NCI-H69 (cell line): ENCODE measurements at places on chromosomes 5 and 9.

DNA sequence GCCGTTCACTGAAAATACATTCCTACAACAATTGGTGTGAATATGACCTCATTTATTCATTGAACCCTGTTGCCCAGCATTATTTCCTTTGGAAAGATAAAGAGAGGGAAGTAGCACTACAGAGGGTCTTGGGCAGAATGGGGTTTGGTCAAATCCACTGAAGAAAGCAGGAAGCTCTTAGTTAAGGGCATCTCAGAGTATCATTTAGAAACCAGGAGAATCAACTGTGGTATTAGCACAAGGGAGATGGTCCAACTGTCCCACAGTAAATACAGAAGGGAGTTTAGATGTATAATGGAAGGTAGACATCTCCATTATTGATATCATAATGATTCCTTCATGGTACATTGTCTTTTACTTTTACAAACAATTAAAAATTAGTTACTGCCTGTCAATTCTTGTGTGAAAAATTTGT lies 47.1 kb downstream of the LIX1 start:
- no peak for DNase-seq

GRCh38 chr5:133400831-133401351 lies 211.4 kb downstream of the FSTL4 start:
- peak; percentile 40 for DNase-seq

GRCh38 chr5:53915120-53915519 lies 354.7 kb downstream of the NDUFS4 start:
- DNase-seq, result no peak

- DNase-seq, result no peak
Observed at GRCh38 chr5:41968153-41968723, 43.2 kb downstream of the FBXO4 start.

DNA sequence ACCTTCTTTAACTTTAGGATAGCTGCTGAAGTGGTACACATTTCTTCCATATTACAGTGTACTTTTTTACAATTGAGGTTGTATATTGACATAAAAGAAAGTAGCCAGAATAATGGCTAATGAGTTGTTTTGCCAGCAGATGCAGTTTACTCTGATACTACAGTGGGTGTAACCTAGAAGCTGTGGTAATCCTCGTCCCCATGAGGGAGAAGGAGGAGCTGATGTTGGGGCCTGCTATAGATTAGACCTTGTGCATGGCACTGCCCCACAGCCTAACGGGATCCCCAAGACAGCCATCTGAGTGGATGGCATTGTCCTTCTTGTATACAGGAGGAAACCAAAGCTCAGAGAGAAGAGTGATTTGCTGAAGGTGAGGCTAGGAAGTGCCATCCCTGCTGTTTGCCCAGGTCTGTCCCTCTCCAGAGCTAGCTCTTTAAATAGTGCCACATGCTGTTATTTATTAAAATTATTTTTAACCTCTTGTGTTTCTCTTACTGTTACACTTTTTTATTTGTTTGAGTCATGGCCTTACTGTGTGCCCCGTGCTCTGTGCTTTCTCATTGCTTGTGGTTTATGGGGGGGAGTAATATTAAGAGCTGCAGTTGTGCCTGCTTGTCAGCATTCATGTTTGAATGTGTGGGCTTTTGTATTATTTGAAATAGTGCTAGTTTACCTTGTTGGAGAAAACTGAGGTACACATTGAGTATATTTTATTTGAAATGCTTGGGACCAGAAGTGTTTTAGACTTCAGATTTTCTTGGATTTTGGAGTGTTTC lies 65.3 kb downstream of the ICE1 start:
- no peak for DNase-seq

- peak; percentile 31 for DNase-seq
Observed at GRCh38 chr9:34553511-34554021, 30.8 kb upstream of the ENHO start.

DNA sequence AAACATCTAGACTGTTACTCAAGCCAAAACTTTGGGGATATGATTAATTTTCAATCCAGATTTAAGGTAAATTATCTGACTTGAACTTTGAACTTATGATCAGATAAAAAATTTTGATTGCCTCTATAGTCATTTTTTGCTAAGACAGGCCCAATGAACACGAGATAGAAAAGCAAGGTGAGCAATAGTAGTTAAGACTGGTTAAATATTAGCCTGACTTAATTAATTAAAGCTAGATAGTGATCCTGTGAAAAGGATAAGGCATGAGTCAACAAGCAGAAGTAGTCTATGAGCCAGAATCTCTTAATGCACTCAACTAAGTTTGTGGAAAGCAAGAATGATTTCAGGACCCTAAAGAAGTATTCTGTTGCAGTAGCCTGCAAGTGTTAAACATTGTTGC lies 66.5 kb downstream of the PDE4D start:
- no peak for DNase-seq

GRCh38 chr5:96714951-96715451 lies 52.8 kb downstream of the CAST start:
- DNase-seq, result peak; percentile 77

DNA sequence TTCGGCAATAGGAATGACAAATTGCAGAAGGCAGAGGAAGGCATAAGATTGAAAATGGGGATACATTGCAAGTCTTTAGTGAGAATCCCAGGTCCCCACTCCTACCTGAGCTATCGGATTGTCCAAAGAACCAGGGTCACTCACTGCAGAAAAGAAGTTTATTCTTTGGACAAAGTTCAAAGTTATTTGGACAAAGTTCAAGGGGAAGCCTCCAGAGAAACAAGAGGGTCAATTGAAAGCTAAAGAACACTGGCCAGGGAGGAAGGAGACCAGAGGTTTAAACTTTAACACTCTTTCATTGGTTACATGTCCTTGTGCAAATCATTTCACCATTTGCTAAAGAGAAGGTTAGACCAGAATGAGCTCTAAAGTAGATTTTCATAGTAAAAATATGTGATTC lies 5.2 kb upstream of the UHRF2 start:
- no peak for DNase-seq

- peak; percentile 50 for DNase-seq
Observed at GRCh38 chr5:179610903-179611265, 12.6 kb downstream of the HNRNPH1 start.

- DNase-seq, result peak; percentile 98
Observed at GRCh38 chr5:93299681-93300308, 281.2 kb downstream of the NR2F1-AS1 start.

- DNase-seq, result no peak
Observed at GRCh38 chr9:121434969-121435368, 64.7 kb downstream of the GGTA1 start.

DNA sequence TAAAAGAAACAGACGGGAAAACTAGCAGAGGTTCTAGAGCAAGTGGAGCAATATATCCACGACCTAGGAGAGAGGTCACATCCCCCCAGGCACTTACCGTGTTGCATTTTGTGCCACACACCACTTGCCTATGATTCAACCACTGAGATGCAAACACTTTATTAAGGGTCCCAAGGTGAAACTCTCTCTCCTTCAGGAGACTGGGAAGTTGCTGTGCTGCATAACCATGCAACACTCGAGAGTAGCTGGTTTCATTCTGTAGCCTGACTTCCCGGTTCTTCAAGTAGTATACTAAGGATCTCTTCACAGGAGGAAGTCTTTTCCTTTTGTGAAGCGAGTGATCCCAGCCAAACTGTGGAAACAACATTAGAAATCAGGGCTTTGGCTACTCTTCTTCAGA lies 1.6 kb downstream of the DCAF12 start:
- no peak for DNase-seq

DNA sequence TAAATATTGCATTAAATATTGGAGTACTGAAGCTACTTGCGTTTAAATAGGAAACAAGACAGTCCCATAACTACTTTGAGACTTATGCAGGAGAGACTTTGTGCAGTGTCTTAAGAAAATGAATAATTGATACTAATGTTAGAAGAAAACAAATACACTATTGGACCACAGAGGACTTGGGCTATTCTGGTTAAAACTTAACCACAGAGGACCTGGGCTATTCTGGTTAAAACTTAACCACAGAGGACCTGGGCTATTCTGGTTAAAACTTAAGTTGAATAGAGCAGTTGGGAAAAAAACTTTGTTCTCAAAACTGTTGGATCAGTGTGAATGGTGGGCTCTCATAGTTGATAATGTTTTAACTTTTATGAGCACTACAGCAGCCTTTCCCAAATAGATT lies 141.7 kb downstream of the WDR70 start:
- DNase-seq, result no peak

DNA sequence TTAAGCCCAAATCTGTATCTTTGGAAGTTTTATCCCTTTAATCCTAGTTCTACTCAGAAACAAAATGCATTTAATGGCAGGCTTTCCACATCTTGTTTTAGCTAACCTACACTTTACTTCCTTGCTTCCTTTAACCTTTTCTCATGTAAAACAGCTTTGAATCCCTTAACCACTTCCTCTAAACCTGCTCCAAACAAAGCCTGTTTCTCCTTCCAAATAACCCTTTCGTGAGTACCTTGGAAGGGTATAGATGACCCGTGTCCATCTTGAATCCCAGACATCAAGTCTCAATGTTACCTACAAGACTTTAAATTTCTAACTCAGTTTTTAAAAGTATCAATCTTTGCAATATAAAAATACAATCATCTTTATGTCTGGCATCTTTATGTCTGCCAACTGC lies 78.4 kb downstream of the DROSHA start:
- DNase-seq, result no peak

DNA sequence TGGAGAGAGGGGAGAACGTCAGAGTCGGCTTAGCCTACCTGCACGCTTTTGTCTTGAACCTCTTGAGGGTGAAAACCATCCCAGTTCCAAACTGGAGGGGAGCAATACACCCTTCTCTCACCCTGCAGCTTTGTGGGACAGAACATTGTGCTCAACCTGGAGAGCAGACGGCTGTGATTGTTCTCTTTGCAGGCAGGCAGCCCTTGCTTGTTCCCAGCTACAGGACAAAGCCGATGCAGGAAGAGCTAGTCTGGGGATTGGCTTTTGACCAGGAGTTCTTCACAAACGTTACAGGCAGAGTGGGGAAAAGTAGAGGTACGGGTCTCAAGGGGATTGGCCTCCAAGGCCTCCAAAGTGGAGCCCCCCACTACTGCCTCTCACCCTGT lies 33.9 kb upstream of the ARHGAP26 start:
- no peak for DNase-seq

GRCh38 chr9:98472216-98472615 lies 216.8 kb upstream of the TBC1D2 start:
- DNase-seq, result no peak

DNA sequence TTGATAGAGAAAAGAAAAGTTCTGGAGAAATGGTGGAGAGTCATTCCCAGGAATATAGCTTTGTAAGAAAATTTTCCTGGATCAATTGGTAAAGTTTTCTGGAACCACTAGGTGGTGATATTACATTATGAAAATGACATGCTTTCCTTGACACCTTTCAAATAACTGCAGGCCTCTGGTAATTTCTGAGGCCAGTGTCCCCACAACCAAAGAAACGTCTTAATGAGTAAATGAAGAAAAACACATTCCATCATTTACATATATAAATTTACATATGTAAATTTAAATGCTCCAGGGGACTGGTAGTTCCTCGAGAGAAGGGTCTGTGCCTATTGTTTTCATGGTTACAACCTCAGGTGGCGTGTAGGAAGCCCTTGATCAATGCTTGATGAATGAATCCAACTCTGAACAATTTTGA lies 17.2 kb upstream of the RGS3 start:
- peak; percentile 70 for DNase-seq

- peak; percentile 98 for DNase-seq
Observed at GRCh38 chr9:29160763-29161353, 1587.6 kb upstream of the C9orf72 start.

- no peak for DNase-seq
Observed at GRCh38 chr5:74587300-74587699, 53.2 kb downstream of the ENC1 start.

GRCh38 chr5:97888439-97888838 lies 705.4 kb upstream of the RIOK2 start:
- no peak for DNase-seq

GRCh38 chr9:89052470-89053097 lies 61.3 kb downstream of the S1PR3 start:
- no peak for DNase-seq

GRCh38 chr9:137365056-137365455 lies 57.9 kb downstream of the EXD3 start:
- no peak for DNase-seq

GRCh38 chr9:93959739-93960154 lies 4.6 kb upstream of the BARX1 start:
- no peak for DNase-seq

DNA sequence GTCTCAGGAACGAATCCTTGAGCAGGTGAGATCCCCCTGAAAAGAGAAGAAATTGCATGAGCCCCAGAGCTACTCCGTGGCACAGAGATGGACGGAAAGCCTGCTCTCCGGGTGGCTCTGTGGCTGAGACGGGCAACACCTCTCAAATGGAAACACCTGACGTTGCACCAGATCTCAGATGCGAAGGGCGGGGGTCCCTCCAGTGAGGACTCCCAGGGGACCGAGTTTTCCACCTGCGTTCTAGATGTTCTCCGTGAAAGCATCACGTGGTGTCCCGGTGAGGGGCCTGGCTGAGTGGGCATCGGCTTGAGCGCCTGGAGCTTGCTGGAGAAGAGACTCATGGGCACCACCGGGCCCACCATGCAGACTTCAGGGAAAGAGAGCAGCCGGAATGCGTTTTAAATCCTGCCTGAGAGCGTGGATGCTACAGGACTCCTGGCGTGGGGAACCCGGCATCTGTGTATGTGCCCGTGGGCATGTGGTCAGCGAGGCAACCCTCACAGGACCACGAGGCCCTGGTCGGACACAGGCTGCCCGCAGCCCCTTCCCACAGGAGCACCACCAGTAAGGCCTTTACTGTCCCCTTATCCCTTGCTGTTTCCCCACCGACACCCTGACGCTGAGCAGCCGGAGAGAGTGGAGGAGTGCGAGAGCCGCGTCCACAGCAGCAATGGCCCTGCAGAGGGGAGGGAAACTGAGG lies 378.4 kb upstream of the IRX4 start:
- DNase-seq, result no peak

DNA sequence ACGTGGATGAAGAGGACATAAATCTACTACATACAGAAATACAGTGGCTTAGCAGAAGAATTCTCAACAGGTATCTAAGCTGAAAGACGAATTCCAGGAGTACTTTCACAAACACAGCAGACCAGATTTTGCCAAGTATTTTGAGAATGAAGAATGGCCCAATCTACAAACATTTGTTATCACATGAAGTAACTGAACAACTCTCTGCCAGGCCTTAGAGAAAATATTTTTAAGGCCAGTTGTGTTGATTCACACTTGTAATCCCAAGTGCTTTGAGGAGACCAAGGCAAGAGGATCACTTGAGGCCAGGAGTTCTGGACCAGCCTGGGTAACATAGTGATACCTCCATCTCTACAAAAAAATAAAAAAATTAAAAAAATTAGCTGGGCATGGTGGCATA lies 14.3 kb downstream of the AGTPBP1 start:
- DNase-seq, result no peak

DNA sequence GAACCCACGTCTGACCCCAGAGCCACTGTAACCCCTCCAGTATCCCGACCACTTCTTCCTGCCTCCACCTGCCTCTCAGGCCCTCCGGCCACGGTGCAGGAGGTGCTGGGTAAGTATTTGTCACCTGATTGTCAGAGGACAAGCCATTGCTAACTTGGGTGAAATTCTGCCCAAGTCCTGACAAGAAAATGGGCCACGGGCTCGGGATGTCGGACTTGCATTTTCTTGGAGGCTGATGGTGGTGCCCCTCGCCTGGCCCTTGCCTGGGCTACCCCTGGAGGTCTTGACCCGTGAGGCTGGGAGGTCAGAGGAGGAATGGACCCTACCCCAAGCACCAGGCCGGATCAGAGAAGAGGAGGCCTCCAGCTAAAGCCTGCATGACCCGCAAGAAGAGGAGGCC lies 149.7 kb upstream of the COL5A1 start:
- DNase-seq, result no peak
